ENCODE measurements at places on chromosomes 7 and 10.

- DNase-seq, result no peak
These were observed 63.5 kb downstream of the LHPP start for GRCh38 chr10:124524991-124525653.

DNA sequence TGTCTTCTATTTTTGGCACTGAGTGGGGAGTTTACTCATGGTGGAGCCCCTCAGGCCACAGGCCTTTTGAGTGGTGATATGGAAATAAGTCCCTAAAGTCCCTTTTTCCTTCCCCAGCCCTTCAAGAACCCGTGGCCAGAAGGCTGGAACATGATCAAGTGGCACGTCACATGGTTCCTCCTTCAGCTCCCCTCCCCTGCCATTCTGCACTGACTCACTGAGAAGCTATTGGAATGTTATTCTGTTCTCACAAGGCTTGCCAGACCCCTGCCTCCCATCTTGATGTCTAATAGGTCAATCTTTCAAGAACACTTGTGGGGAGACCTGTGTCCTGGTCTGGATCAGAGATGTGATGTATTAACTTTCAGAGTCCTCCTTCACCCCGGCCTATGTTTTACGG, 279.8 kb downstream of the SEC23IP start:
- DNase-seq, result no peak

GRCh38 chr10:15897287-15897686, 37.0 kb upstream of the MINDY3 start:
- no peak for DNase-seq

DNA sequence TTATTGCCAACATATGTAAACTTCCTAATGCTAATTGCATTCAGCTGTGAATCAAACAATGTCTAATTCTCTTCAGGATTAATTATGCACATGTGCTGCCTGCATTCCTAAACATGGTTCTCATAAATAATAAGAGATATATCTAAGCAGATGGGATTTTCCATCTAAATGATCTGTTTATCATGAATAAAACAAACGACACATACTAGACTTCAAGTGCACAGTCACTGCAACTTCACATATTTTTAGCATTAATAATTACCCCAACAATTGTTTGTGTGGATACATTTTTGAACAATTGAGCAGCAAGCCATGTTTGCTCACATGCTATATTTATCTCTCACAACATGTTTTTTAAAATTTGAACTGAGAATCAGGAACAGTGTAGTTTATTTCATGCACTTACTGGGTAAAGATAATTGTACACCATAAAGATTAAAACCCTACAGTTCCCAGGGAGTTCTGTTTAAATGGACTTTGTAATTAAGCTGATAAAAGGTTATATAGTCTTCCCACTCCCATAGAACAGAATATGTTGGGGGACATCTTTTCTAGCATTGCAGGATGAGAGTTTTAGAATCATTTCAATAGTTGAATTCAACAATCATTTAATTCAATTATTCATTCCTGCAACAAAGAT, 378.5 kb downstream of the MDFIC start:
- no peak for DNase-seq

DNA sequence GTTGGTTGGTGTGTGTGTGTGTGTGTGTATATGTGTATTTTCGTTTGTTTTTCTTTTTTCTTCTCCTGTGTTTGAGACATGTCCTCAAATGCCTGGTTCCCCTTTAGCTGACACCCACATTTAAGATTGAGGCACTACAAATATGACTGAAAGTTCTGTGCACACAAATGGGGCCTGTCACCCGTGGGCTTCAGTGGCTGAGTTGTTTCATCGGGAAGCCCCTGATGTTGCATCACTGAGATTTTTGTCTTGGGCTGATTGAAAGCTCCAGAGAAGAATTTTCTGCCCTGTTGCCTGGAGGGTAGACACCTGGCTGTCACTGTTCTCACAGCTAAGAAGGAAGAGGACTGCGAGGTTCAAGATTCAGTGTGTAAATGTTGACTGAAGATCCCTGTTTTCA, 283.8 kb upstream of the C7orf33 start:
- DNase-seq, result no peak

GRCh38 chr7:100801833-100802568, 25.3 kb downstream of the EPHB4 start:
- no peak for DNase-seq

- DNase-seq, result no peak
These were observed 77.3 kb downstream of the JMJD1C start for GRCh38 chr10:63388421-63389031.

- no peak for DNase-seq
These were observed 303.5 kb downstream of the SFMBT2 start for GRCh38 chr10:7107285-7107684.

GRCh38 chr10:110657973-110658691, 14.0 kb downstream of the RBM20 start:
- DNase-seq, result no peak

GRCh38 chr10:118369641-118370205, 27.6 kb upstream of the FAM204A start:
- no peak for DNase-seq

- DNase-seq, result no peak
These were observed 431.6 kb upstream of the NFE2L3 start for GRCh38 chr7:25720427-25720826.

DNA sequence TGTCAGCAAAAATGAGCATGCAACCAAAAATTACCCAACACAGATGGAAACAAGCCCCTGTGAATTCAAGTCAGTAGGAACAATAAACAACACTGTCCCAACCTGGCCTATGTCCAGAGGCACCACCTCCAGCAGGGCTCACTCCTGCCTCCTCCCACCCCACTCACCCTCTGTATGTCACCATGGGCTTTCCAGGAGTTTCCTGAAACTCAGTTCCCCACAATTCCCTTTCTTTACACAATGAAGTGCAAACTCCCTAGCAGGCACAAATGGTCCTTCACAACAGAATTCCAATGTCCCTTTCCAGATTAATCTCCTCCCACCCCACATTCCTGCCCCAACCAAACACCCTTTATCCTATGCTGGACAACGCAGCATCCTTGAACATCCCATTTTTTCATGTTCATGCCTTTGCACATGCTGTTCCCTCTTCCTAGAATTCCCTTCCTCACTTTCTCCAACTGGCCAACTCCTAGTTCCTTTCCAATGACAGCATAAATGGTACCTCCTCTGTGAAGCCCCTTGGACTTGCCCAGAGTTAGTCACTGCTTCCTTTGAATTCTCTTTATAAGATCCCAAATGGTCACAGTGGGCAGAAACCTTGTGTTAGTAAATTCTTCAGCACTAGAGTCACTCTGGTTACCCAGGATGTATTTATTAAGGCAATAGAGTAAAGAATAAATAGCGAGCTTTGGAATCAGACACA, 157.5 kb downstream of the SLIT1 start:
- DNase-seq, result no peak

DNA sequence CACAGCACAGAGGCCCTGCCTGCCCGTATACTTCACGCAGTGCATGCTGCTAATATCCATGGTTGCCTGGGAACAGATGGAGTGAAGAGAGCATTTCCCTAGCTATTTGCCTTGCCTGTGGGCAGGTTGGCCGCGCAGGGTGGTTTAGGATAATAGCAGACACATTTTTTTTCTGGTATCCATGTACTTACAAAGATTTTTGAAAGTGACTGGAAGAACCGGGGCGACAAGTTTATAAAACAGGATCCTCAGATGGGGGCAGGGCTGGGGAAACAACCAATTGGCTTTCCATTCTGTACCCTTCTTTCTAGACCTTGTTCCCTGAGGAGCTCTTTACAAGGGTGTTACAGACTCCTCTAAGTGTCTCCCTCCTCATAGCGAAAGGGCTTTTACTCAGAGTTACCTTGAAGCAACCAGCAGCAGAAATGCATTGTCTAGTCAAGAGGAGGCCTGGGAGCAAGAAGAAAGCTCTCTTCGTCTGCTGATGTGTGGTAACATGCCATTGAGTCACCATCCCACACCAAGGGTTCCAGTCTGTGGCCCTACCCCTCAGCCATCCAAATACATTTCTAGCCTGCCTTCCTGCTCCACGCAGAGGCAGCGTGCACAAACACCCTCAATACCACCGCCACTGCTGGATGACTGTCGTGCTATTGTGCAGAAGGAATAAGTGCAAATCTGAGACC, 31.5 kb downstream of the MTURN start:
- DNase-seq, result no peak

DNA sequence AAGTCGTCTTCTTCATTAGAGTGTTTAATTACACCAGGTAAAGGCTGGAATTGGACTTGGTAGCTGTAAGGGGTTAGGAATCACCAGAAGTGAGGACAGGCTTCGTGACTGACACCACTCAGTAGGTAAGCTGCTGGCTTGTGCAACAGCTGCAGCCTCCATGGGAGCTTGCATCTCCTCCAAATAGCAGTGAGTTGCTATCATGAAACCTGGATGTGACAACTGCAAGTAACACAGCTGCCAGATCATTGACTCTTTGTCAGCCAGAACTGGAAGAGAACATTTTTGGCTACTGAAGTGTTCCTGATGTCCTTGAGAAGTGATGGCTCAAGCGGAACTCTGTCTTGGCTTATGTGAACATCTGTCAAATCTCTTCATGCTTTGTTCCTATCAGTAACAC, 64.1 kb upstream of the MSRB2 start:
- no peak for DNase-seq

DNA sequence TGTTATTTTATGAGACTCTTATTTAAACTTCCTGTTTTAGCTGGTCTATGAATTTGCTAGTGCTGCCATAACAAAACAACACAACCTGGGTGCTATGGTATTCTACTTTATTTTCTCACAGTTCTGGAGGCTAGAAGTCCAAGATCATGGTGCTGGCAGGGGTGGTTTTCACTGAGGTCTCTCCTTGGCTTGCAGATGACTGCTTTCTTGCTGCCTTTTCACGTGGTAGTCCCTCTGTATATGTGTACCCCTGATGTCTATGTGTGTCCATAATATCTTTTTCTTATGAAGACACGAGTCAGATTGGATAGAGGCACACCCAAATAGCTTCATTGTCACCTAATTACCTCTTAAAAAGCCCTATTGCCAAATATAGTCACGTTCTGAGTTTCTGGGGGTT, 270.5 kb downstream of the BMPER start:
- DNase-seq, result no peak

GRCh38 chr7:38181111-38181510, 3.1 kb downstream of the STARD3NL start:
- no peak for DNase-seq

DNA sequence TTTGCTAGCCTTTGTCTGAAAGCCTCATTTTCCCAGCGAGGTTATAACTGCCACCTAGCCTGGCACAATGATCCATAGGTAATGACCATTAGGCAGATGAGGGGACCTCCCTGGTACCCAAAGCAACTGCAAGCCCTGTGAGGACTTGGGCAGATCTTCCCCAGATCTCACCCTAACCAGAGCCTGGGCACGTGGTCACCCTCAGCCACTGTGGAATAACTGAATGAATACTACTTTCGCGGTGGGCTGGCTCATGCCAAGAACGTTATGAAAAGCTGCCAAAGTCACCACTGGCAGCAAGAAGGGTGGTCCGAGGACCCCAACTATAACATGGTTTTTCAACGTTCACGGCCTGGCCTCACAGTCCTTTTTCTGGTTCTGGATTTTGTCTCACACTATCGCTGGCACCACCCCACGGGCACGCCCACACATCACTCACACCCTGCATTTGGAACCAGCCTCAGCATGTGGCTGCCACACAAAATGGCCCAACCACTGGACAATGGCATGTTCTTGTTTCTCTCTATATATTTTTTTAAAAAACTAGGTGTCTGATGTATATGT, 3.4 kb downstream of the PRKAG2 start:
- DNase-seq, result no peak

DNA sequence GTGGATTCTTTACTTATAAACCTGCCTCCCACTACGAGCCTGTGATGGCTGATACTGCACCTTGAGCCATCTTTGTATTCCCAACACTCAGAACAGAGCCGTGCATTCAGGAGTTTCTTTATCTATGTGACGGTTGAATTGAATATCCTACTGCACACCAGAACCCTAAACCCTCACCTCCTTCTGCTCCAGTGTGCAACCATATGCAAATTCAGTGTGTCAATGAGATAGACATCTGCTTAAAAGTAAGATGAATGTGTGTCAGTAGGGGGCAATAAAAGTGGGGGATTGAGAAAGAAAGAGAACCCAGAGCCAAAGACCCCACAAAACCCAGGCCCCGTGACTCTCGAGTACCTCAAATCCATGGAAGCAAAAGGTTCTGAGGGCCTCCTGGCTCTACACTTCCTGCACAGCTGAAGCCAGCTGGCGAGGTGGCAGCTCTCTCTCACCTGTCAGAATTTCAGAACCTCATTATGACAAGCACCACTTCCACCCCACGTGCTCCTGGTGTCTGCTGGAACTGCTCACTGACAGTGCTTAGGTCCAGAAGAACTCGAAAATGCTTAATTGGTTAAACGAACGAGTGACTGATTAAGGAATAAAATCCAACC, 143.3 kb upstream of the GPR26 start:
- DNase-seq, result no peak

DNA sequence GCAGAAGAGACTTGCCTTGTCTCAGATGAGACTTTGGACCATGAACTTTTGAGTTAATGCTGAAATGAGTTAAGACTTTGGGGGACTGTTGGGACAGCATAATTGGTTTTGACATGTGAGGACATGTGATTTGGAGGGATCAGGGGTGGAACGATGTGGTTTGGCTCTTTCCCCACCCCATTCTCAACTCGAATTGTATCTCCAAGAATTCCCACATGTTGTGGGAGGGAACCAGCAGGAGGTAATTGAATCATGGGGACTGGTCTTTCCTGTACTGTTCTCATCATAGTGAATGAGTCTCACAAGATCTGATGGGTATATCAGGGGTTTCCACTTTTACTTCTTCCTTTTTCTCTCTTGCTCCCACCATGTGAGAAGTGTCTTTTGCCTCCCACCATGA, 229.7 kb upstream of the KCND2 start:
- DNase-seq, result no peak

DNA sequence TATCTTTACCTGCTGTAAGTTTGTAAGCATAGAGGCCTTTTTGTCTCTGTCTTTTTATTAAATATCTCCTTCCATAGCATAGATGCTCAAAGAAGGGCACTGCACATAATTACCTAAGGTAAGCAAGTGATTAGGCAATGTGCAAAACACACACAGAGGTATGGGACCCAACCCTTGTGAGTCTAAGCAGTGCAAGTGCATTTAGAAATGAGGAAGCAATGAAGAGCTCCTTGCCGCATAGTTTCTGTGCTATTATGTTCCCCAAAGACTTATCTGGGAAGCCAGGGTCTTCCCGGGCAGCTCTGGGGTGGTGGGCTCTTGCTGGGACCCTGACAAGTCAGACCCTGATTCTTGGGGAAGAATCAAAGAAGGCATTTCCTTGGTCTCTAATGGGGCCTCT, 13.5 kb upstream of the MGAM2 start:
- no peak for DNase-seq

Data from stimulated activated CD8-positive, alpha-beta memory T cell treated with anti-CD3 and anti-CD28 coated beads, Interleukin-2, amount 100 ng/mL, for 1 hour (primary cell).